ENCODE measurements at places on chromosomes 2 and 18.
A peak's percentile ranks its signal among the peaks of the same experiment; 100 is the strongest.

- peak; percentile 53 for DNase-seq
Measured at GRCh38 chr2:240269380-240269779, 128.9 kb upstream of the OTOS start.

DNA sequence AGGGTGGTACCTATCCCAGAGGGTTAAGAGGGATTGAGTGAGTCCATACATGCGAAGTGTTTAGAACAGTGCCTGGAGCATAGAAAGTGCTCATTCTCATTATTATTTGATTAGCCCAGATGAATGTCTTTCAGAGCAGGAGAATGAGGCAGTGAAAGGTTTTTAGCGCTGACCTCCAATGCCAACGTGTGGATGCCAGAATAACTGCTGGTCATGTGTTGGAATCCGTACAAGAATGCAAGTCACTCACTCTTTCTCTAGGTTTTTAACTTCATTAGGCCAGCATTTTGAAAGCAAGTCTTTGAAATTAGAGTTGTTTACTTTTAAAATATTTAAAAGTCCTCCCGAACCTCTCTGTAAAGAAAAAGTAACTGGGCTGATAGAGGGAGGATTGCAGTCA, 374.2 kb downstream of the EN1 start:
- no peak for DNase-seq

GRCh38 chr2:201795607-201796477, 10.5 kb upstream of the CDK15 start:
- no peak for DNase-seq

DNA sequence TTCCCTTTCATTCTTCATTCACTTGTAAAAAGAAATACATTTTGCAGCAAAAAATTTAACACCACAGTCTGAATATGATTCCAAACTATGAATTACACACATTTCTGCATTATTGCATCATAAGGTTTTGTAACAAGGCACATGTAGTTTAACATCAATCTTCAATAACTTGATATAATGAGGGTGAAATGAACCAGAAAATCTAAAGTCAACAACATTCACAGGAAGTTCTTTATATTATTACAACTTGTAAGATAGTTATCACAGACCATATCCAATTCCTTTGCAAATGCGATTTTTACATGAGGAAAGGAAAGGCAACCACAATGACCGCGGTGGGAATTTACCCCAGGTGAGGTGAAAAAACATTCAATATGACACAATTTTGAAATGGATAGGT, 213.3 kb downstream of the NAPG start:
- no peak for DNase-seq

DNA sequence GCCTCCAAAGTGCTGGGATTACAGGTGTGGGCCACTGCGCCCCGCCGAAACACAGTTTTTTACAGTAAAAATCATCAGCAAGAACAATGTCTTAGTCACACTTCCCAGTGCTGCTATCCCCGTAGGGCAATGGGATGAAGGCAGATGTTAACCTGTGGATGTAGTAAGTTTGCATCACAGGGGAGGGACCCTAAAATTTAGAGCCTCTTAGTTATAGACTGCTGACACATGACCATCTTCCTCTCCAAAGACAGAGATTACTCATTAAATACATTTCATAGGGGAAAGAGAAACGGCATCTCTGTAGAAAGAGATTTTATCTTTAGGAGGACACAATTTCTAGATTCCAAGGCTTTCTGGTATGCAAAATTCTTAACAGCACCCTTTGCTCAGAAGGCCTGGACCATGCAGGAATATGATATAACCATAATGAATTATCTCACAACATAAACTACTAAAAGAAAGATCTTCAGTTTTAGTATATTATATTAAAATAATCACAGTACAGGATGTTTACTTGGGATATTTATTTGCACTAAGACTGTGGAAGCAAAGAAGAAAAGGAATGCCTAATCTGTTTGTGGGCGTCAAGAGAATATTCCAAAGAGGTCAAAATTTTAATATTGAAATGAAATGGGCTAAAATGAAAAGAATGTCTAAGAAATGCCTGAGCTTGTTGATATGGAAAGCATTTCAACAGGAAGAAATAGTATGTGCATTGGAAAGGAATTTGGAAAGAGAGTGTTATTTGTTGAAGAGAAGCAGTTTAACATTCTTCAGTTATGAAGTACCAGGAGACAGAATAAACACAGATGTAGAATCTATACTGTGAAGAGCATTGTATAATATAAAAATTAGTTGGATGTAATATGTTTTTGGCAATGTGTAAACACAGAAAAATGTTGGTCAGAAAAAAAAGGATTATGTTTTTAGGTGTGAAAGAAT, 1228.3 kb upstream of the CHAC2 start:
- no peak for DNase-seq

DNA sequence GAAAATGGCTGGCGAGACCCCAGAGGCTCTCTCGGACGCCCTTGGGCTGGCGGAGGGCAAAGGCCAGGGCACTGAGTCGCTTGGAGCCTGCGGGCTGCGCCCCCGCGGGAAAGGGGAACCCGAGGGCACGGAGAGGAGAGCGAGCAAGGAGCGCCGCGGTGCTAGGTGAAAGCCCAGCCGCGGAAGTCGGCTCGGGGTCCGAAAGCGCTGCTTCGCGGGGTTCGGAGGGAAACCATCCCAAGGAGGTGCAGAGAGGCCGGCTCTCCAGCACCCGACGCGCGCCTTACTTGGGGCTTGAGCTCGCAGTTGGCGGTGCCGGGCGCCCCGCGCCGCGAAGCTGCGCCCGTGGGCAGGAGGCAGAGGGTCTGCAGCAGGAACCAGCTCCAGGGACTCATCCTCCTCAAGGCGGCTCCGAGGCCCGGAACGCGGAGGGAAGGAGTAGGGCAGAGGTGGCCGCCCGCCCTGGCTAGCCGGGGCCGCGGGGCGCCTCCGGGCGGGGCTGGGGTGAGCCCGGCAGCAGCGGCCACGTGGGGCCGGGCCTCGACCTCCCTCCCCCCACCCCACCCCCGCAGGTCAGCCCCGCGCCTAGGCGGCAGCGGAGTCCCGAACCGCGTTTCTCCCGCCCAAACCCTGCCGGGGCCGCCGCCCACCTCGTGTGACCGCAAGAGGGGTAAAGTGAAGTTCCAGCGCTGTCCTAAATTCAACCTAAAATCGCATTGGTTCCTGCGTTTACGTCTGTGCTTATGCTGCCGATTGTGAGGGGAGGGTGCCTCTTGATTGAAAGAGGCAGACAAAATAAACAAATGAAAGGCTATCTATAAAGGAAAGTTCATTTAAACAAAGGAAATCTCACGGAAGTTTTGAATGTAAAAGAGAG, at the start of gene TRABD2A:
TSS of gene TRABD2A (minus strand) at position 440 of the 877 bp plus-strand sequence. CDS start at position 395, 45 bp downstream.
- peak; percentile 89 for DNase-seq

GRCh38 chr2:66426244-66427111, 8.4 kb upstream of the MEIS1 start:
- peak; percentile 41 for DNase-seq

DNA sequence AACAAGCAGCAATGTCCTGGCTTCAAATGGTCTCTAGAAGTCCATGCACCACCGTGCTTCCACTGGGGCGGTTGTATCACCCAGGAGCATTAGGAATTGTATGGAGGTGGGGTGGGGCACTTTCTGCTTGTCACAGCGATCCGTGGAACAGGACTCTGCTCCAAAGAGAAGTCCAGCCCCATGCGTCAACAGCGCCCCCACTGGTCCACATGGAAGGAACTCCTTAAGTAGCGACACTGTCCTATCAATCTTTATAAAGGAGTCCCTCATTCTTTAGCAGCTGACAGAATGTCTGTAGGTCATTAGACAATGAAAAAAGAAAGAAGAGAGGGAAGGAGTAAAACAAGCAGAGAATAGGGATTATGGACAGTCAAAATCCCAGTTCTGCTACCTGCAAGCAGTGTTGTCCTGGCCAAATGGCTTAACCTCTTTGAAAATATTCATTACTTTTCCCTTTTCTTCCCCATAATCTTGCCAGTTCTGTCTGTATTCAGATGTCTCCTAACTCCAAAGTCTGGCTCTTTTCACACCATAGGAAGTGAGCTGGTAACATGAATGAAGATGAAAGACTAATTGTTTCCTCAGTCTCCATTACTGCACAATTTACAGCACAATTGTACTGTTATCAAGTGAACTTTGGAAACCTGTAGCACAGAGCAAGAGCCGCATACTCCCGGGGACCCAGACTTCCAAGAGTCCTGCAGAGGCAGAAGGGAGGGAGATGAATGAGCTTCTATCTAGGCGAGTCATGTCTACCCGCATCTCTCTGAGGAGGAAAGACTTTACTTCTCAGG, 9.9 kb downstream of the NFE2L2 start:
- peak; percentile 66 for DNase-seq

- DNase-seq = no peak
Measured at GRCh38 chr2:162293122-162293786, 25.2 kb downstream of the IFIH1 start.

DNA sequence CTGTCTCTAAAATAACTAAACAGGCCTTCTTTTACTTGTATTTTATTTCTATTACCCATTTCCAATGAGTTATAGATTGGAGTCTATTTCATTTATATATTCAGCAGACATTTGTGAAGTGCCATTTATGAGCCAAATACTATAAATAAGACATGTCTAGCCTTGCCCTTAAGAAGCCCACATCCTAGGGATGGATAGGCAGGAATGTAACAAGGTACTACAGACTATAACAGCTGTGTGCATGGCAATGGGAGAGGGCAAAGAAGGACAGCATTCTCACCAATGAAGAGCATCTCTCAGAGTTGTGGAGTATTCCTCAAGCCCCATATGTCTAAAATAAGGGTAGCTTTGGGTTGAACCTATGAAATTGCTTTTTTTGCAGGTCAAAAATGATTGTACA, 161.9 kb upstream of the RASGRP3 start:
- no peak for DNase-seq

DNA sequence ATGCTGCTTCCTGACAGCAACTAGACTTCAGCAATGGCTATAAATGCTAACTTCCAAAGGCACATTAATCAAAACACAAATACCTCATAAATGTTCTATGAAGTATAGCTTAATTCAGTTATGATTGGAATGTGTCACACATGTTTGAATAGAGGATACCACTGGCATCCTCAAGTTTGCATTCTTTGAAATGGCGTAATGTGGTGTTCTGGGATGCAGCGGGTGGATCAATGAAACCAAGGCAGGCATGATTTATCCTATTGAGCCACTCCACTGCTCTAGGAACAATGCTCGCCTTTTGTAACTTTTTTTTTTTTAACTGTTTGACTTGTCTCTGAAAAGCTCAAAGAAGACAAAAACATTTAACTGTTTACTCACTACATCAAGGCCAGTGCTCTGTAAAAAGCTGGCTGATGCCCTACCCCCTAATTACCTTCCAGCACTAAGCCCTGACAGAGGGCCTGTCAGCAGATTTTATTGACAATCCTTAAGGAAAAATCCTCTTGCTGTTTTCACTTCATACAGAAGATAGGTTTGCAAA, 278.8 kb upstream of the SESTD1 start:
- DNase-seq = no peak

DNA sequence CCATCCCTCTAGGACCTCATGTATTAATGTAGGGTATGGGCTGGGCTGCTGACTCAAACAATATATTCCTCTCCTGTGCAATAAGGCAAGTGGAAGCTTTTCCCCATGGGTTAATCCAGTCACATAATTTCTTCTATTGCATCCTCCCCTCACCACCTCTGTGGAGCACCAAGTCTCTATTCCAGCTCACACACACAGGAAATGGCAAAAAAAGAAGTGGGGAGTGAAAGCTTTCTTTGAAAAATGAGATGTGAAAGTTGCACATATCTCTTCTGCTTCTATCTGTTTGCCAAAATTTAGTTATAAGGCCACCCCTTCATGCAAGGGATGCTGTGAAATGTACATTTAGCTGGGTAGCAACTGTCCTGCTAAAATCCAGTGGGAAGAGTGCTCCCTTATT, 121.3 kb downstream of the CDC42EP3 start:
- peak; percentile 39 for DNase-seq

- DNase-seq = no peak
Measured at GRCh38 chr2:121038431-121038830, 246.6 kb downstream of the TFCP2L1 start.

GRCh38 chr2:68653538-68653982, 10.2 kb downstream of the PROKR1 start:
- peak; percentile 88 for DNase-seq

DNA sequence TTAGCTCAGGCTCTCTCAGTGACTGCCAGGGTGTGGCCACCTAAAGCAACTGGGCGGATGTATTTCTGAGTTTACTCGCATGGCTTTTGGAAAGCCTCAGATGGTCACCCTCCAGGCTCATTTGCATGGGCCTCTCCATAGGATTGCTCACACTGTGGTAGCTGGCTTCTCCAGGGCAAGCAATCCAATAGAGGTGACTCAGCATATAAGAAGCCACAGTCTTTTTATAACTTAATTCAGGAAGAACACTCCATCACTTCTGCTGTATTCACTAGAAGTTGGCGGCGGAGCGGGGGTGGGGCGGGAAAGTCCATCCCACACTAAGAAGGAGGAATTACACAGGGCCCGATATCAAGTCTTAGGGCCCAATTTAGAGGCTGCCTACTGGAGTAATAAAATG, 3.6 kb upstream of the DOK6 start:
- no peak for DNase-seq

GRCh38 chr2:63488118-63488713, 100.1 kb downstream of the WDPCP start:
- no peak for DNase-seq

- no peak for DNase-seq
Measured at GRCh38 chr18:23094411-23095190, 40.7 kb upstream of the CABLES1 start.

- DNase-seq = no peak
Measured at GRCh38 chr2:175937216-175937615, 64.9 kb downstream of the LNPK start.

DNA sequence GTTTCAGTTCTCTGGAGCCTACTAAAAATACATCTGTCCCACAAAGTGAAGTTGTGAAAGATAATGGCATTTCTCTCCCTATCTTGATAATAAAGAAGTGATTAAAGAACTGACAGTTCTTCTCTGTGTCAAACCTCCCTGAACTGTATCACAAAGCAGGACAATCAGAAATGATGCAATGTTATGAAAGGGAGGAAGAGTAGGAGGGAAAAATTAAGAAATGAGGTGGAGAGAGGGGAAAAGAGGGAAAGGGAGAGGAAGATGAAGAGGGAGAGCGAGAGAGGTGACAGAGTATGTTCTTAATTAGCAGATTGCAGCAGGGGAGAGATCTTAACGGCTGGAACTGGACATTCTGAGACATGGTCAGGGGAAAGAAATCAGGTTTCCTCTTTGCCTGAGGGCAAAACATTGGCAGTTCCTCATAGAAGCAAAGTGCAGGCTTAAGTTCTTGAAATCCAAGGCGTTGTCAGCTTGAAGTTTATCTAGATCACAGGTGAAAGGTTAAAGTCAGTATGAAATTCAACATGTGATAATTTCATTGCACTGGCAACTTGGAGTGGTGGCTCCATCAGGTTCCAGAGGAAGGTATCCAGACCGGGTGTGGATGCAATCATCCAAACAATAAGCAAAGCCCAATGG, 54.6 kb downstream of the RDH14 start:
- no peak for DNase-seq

DNA sequence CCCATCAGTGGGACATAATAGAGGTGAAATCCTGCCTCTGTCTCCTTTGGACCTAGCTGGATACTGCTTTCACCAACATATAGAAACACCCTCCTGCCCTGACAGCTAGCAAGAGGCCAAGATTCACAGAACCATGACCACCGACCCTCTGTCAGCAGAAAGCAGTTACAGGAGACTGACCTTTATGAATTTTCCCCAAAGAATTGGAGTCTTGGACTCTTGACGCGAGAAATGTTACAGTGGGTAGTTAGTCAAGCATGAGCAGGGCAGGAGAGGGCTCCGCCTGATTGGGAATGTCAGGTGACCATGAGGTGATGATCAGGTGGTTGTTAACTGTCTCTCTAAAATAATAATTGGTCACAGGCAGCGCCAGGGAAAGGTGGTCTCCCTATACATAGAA, 1002.3 kb downstream of the TDRD15 start:
- DNase-seq = no peak

- no peak for DNase-seq
Measured at GRCh38 chr2:188678882-188679281, 295.3 kb upstream of the COL3A1 start.

GRCh38 chr2:205280596-205281236, 401.6 kb upstream of the NRP2 start:
- no peak for DNase-seq
